ENCODE measurements at places on chromosomes 3 and 15.

GRCh38 chr15:67178569-67179210 lies 75.8 kb downstream of the AAGAB start:
- DNase-seq: no peak

GRCh38 chr3:142180761-142181362 lies 31.5 kb upstream of the TFDP2 start:
- no peak for DNase-seq

DNA sequence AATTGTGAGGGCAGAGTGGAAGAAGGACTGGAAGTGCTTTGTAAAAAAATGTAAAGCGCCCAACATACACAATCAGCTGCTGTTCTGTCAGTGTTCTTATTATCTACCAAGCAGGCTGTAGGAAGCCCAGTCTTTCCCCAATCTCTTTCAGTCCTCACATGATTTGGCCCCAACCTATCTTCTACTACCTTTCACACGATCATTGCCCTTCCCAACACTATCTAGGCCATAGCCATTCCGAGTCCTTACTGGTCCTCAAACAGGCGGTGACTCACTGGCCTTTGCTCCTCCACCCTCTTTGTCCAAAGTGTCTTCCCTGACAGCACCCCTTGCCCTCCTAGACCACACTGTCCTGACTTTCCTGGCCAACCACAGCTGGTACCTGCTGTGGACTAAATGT lies 861 bp upstream of the RFT1 start:
- no peak for DNase-seq

GRCh38 chr3:127925384-127925783 lies 10.4 kb downstream of the KBTBD12 start:
- DNase-seq: no peak

- DNase-seq: no peak
These were observed 96.0 kb downstream of the TBC1D2B start for GRCh38 chr15:77981281-77982126.

- DNase-seq: no peak
These were observed 45.5 kb downstream of the ZIC4 start for GRCh38 chr3:147360646-147361453.

DNA sequence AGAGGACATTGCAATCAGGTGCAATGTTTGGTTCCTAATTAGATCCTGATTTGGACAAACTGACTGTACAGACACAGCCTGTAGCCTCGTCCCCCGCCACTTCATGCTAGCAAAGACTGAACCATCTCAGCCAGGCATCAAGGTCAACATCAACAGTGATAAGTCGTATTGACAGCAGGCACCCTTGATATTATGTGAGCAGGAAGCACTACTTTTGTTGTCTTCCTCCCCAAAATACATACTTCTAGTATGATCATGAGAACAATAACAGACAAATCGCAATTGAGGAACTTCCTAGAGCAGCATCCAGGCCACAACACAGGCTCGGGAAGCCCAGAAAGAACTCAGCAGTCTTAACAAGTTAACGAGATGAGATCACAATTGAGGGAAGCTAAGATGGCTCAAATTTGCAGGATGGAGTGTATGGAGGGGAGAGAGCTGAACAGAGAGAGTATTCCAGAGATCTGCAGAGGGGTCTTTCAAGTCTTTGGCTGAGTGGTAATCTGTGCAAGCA lies 20.4 kb downstream of the TGM5 start:
- no peak for DNase-seq

DNA sequence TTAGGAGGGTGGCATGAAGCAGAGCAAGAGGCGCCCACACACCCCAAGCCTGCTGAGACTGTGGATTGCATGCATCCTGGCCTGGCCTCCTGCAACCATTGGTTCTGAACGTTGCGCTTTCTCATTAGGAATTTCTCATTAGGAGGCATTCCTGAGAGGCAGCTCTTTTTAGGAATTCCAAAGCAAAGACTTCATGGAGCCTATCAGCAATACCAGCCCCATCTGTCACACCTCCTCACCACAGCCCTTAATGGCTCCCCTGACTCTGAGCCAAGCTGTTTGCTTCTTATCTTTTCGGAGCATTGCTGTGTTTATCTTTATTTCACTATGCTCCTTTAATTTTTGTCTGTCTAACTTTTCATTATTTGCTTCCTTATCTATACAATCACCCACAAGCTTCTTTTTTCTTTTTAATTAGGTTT lies 226.9 kb downstream of the CACNA2D3 start:
- DNase-seq: no peak

DNA sequence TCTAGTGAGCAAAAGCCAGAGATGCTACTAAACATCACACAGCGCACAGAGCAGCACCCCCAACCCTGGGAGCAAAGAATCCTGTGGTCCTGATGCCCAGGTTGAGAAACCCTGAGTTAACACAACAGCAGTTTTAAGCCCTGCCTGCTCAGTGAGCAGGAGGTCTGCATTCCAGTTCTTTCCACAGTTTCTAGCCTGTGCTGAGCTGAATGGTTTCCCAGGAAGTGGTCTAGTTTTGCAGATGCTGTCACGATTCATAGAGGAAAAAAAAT lies 171.1 kb upstream of the PROK2 start:
- DNase-seq: no peak

GRCh38 chr15:62569460-62570404 lies 404.6 kb upstream of the C2CD4B start:
- DNase-seq: no peak

GRCh38 chr3:151082880-151083838 lies 2.3 kb upstream of the MED12L start:
- no peak for DNase-seq

DNA sequence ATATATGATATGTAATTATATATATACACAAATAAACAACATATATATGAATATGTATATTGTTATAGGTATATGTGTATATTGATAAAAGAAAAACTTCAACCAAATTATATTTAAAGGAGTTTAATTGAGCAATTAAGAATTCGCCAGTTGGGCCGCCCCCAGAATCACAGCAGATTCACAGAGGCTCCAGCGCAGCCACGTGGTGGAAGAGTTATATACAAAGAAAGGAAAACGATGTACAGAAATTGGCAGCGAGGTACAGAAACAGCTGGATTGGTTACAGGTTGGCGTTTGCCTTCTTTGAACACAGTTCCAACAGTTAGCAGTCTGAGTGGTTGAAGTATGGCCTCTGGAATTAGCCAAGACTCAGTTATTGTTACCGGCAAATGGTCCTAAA lies 137.3 kb upstream of the SLC24A5 start:
- DNase-seq: no peak

GRCh38 chr3:8777201-8777977 lies 8.0 kb upstream of the OXTR start:
- no peak for DNase-seq

GRCh38 chr15:38945551-38946298 lies 381.1 kb upstream of the RASGRP1 start:
- DNase-seq: no peak

- DNase-seq: no peak
These were observed 22.7 kb downstream of the SSUH2 start for GRCh38 chr3:8621872-8622271.

DNA sequence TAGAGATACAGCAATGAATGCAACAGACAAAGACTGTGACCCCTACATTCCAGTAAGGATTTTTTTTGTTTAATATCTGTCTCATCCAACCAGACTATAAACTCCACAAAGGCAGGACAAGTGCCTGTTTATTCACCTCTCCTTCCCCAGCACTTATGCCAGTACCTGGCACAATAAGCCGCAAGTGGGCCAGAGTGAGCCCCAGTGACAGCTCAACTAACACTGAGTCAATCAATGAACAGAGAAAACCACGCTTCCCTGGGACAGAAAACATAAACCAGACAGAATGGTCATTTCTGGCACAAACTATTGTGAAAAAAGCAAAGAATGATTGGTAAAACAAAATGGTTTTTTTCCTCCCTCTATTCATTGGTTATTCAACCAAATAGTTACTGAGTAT lies 52.2 kb downstream of the RYK start:
- no peak for DNase-seq

GRCh38 chr3:128825117-128825725 lies 54.2 kb upstream of the ACAD9 start:
- DNase-seq: no peak

DNA sequence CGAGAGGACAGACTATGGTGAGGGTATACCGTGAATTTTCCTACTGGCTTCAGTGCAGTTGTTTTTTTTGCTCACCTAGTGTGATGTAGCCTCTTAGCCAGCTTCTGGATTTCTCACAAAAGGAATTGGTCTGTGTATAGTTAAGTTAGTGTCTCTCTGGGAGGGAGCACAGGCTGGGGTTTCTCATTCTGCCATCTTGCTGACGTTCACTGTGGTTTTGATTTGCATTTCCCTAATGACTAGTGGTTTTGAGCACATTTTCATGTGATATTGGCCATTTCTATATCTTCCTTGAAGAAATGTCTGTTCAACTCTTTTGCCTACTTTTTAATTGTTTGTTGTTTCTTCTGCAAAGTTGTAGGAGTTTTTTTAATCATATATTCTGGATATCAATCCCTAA lies 2.2 kb upstream of the CD86 start:
- no peak for DNase-seq

All from activated T-helper 1 cell treated with anti-CD3 and anti-CD28 coated beads, Interleukin-2, amount 50 U/mL, for 16 hours (primary cell).